ENCODE measurements at places on chromosomes 4 and X.

DNA sequence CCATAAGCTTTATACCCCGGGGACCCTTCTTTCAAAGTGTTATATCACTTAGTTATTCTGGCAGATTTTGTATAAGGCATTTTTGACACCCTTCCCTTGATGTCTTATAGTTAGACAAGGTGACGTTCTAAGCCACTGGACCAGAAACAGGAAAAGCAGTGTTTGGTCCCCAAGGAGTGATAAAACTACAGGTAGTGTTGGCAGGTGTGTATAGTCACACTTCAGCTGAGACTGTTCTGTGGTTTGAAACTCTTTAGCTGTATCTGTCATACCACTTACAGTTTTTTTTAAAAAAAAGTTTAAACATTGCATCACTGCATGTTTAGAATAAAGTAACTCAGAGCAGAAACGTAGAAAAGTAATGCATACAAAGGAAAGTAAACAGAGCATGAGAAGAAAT, 48.5 kb downstream of the TLL1 start:
- no peak for DNase-seq

DNA sequence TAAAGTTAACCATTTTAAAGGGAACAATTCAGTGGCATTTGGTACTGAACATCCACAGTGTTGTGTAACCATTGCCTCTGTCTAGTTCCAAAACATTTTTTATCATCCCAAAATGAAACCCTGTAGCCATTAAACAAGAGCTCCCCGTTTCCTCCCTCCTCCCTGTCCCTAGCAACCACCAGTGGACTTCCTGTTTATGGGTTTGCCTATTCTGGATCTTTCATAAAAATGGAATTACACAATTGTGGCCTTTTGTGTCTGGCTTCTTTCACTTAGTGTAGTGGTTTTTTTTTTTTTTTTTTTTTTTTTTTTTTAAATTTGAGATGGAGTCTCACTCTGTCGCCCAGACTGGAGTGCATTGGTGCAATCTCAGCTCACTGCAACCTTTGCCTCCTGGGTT, 11.6 kb downstream of the RBMX2 start:
- DNase-seq = no peak

GRCh38 chrX:125203737-125204578, 115.7 kb upstream of the TEX13C start:
- no peak for DNase-seq

DNA sequence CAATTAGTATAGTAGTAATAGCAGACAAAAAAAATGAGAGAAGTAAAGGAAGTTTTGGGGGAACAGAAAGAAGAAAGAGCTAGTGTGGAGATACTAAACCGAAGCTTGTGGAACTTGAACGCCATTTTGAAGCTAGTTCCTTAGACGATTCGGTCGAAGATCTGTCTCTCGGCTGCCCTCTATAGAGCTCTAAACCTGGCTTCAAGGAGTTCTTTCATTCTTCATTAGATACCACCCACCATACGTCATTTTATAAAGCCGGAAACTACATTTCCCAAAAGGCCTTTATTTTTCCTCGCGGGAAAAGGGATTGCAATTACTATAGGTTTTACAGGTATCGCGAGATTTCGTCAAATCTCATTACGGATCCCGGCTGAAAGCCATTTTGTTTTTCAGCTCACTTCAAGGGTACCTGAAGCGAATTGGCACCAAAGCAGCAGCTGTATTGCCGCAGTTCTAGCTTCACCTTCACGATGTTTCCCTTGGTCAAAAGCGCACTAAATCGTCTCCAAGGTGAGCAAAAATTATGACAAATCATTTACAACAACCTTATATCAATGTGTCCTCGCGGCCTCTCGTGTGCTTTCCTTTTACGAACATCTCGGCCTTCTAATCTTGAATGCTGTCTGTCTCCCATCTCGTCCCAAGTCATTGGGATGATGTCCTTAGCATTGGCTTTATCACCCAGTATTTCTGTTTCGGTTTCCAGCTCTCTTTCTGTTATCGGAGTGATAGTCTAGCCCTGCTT, at the start of gene COX7B:
COX7B (plus strand) TSS at position 388 of the 748 bp plus-strand sequence; CDS start at position 474, 86 bp downstream.
- DNase-seq = peak; percentile 65

DNA sequence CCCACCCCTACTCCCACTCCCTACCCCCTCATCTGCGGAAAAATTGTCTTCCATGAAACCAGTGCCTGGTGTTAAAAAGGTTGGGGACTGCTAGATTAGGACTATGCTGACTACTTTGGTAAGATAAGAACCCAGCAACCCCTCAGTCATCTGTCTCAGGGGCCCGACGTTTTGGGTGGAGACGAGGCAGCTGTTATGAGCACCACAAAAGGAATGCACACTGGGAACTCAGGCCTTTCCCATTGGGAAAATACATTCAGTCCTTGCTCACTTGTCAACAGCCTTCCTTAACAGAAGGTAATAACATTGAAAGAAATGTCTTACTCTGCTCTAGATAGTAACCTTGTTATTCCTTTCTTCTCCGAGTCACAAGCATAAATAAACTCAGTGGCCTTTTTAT, 310.8 kb downstream of the AFF2 start:
- DNase-seq = no peak

- DNase-seq = no peak
Measured at GRCh38 chrX:38165023-38165422, 55.6 kb downstream of the SRPX start.

- DNase-seq = no peak
Measured at GRCh38 chrX:10199212-10199611, 42.4 kb downstream of the CLCN4 start.

GRCh38 chr4:81173213-81173612, 41.8 kb downstream of the PRKG2 start:
- no peak for DNase-seq

GRCh38 chrX:49276671-49277534, 7.3 kb downstream of the PPP1R3F start:
- no peak for DNase-seq

DNA sequence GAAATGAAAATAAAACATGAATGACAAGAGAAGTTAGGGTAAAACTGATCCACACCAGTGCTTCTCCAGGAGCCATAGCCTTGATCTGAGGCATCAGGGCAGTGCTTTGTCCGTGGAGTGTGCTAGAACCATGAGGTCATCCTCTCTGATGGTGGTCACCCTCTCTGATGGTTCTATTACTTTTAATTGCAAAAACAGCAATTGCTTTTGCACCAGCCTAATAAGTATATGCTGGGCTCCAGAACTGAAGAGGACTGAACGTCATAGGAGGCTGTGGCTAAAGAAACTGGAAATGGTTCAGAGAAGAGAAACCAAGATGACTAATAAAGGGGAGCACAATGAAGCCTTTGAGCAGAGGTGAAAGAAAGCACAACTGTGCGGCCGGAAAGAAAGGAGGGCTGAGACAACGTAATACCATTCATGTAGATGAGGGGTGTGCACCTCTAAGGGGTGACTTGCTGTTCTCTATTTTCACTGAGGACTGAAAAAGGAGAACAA, 17.0 kb upstream of the TMEM154 start:
- DNase-seq = peak; percentile 64

GRCh38 chr4:113285501-113285900, 236.0 kb downstream of the ANK2 start:
- no peak for DNase-seq

GRCh38 chrX:47497271-47497888, 14.4 kb upstream of the ZNF41 start:
- DNase-seq = no peak

- no peak for DNase-seq
Measured at GRCh38 chrX:19865567-19866363, 21.6 kb downstream of the SH3KBP1 start.

DNA sequence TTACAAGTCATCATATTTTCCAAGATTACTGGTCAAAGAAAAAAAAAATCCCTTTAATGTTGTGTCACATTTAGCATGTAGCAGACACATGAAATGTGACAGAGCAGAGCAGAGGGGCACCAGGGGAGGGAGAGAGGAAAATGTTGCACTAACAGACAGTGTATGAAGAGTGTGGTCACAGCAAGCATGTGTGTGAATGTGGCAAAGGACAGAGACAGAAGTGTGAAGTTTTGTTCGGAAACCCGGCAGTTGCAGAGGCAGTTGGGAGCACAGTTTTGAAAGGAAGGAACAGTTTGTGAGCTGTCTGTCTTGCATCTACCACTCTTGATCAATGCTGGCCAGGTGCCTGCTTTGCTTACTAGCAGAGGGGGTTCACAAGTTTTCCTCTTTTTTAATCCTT, 83.9 kb upstream of the MAP3K15 start:
- DNase-seq = no peak

- DNase-seq = no peak
Measured at GRCh38 chr4:139838811-139839210, 173.2 kb downstream of the MGST2 start.

DNA sequence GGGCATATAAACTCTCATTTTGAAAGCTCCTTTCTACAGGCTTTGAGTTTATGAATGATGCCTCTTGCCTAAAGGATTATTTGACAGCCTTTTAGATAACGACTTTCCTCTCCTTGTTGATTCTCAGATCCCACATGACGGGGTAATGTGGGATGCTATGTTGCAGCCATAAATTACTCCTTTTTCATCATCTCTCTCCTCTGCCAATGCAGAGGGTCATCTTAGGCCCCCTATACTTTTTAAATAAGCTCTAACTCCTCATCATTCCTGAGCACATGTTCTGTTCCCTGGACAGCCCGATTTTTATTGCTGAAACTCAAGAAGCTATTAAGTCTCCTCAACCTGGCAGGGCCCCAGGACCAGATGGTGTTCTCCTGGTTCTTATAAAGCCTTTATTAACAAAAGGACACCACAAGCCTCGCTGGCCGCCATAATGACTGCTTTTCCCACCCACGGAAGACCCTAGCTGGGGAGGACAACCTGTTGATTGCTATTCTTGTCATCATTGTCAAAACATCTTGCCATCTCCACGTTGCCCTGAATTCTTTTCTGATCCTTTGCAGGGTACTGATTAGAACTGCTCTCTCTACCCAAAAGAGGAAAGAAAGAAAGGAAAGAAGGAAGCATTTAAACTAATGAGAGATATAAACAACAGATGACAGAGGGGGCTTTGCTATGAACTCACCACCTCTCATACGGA, 150.7 kb downstream of the DHX15 start:
- DNase-seq = no peak

DNA sequence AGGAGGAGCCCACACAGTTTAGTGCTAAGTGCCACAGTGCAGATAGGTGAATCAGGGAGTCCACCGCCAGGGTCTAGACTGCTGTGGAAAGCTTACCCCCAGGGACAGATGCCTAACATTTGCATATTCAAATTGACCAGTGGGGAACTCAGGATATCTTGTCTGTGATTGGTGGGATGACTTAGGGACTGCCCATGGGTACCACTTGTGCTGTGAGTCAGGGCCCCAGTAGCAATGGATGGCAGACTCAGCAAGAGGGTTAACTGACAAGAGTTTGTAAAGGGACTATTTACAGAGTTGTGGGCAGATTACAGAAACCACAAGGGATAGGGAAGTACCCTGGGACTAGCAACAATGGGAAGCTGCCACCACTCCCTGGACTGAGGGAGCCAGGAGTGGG, 282.1 kb downstream of the BCOR start:
- no peak for DNase-seq

- no peak for DNase-seq
Measured at GRCh38 chr4:57061395-57061794, 48.8 kb downstream of the IGFBP7 start.

- no peak for DNase-seq
Measured at GRCh38 chr4:33948921-33949320, 2295.4 kb downstream of the ARAP2 start.

DNA sequence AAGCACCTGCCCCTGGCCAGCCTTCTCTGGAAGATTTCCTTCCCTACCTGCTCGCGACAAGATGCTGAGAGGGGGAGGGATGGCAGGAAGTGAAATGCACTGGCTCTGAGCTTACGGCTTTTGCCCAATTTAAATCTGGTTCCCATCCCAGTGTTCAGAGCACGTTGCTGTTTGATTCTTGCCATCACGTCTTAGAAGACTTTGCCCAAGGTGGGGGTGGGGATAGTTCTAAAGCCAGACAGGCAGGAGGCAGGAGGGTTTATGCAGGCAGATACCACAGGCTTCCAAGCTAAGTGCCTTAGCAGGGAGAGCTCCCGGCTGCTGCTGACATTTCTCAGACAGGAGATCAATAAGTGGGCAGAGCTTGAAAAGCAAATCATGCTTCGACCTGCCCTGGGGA, 393.9 kb downstream of the MID1IP1 start:
- DNase-seq = no peak

- no peak for DNase-seq
Measured at GRCh38 chrX:41481264-41482109, 34.3 kb downstream of the NYX start.

DNA sequence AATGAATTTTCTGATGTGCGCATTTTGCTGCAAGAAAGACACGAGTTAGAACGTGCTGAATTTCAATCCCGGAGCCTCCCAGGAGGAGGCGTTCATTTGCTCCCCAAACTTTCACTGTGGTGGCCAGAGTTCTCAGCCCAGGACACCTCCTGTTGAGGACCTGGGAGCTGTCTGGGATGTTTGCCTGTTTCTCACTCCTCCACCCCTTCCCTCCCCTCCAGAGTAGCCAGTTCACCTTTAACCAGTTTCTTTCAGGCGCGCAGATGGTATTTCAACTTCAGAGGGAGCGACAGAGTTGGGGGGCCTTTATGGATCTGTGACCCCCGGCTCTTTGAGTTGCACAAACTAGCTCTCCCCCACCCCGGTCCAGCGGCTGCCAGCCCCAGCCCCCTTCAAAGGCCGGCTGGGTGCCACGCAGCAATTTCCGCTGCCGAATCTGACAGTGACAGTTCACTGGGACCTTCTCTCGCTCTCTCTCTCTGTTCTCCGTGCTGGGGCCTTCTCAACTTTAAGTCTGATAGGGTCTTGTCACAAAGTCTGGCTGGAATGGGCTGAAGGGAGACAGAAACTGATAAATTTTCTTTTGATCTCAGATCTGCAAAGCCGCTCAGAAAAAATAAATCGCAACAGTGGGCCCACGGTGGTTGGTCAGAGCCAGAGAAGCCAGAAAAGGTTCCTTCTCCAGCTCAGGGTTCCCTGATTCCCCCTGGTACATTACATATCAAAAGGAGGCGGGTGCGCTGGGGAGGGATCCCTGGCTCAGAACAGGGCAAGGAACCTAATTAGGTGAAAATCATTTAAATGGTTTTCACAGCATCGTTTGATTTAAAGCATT, 100.0 kb upstream of the STX18 start:
- DNase-seq = no peak

GRCh38 chrX:15215366-15215765, 54.5 kb downstream of the ASB9 start:
- no peak for DNase-seq

- no peak for DNase-seq
Measured at GRCh38 chrX:153342762-153343558, 9.0 kb downstream of the ZNF275 start.

GRCh38 chr4:8702516-8703400, 110.2 kb downstream of the CPZ start:
- DNase-seq = no peak

DNA sequence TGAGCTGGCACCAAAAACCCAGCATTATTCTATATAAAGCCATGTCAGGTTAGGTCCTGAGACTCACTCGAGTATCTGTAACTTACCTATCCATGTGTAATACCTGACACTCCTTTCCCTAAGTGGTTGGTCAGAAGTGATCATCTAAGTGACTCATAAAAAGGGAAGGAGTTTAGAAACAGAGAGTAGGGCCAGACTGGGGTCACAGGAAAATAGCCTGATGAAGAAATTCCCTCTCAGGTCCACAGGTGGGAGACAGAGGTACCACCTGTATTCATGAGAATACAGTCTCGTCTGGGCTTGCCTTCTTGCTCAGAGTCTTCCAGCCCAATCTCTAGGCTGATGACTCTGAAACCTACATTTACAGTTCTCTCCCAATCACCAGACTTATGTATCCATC, 161.8 kb upstream of the MAP3K15 start:
- DNase-seq = no peak

GRCh38 chr4:183396227-183396637, 48.2 kb upstream of the CDKN2AIP start:
- no peak for DNase-seq
